ENCODE measurements at places on chromosomes 5 and 9. TPM values are rescaled to one million over a fixed set of nuclear protein-coding genes. Genes with fewer than 3 reads are reported as not detected.

Gene ENTPD2
- total RNA-seq = 14.7 TPM

Gene LMAN2
- 168 TPM for total RNA-seq

Gene MYMK
- not detected for total RNA-seq

Gene CDC20B
- not detected for total RNA-seq

Gene FBXW5
- total RNA-seq = 182 TPM

Gene FBXO38
- 31.7 TPM for total RNA-seq

Gene RNF130
- total RNA-seq = 24.4 TPM

Gene SPINK6
- total RNA-seq = not detected

Gene OR1J2
- total RNA-seq = not detected

Gene MTAP
- 18.2 TPM for total RNA-seq

Gene FOXD4L5
- total RNA-seq = 0.23 TPM

Gene CARTPT
- not detected for total RNA-seq

Gene DBH
- total RNA-seq = not detected

Gene HINT2
- total RNA-seq = 20.8 TPM

Gene RGMB
- 68.3 TPM for total RNA-seq

Gene PAX5
- total RNA-seq = 0.03 TPM

Gene SMIM33
- total RNA-seq = not detected

Gene NAIP
- 9.1 TPM for total RNA-seq

Gene DNAJC18
- total RNA-seq = 4.1 TPM

Gene SLC6A19
- total RNA-seq = not detected

Gene SYK
- total RNA-seq = 23.8 TPM

Gene NSG2
- not detected for total RNA-seq

Gene PCDHB7
- 1.1 TPM for total RNA-seq

Gene PAEP
- total RNA-seq = not detected

Gene OXCT1
- total RNA-seq = 21.4 TPM

Gene GRK6
- 56.7 TPM for total RNA-seq

Gene GZMA
- not detected for total RNA-seq

Gene IL33
- 10.1 TPM for total RNA-seq

Gene TLX3
- not detected for total RNA-seq

Gene TMEM171
- total RNA-seq = 1.5 TPM

Gene PCDHB9
- 0.38 TPM for total RNA-seq

Gene SPARC
- total RNA-seq = 209 TPM

Gene DCANP1
- total RNA-seq = not detected

Gene GABRA6
- not detected for total RNA-seq

Gene SNCAIP
- 0.88 TPM for total RNA-seq

Gene WNK2
- 38.4 TPM for total RNA-seq

Gene PKD2L2
- not detected for total RNA-seq

Gene TSLP
- total RNA-seq = 0.49 TPM

Gene NDUFAF2
- total RNA-seq = 13.3 TPM

Gene GLT6D1
- not detected for total RNA-seq

Gene C5orf63
- 1.5 TPM for total RNA-seq

Gene HMCN2
- total RNA-seq = 1.9 TPM

Gene IRX1
- total RNA-seq = 18.8 TPM

Gene PFN3
- not detected for total RNA-seq

Gene FSD1L
- 2.2 TPM for total RNA-seq

Gene PRR7
- 8.2 TPM for total RNA-seq

Gene EGFLAM
- total RNA-seq = 3.8 TPM

Gene PCDHGA9
- 5.7 TPM for total RNA-seq

Gene MARCOL
- total RNA-seq = not detected

Gene TLE1
- total RNA-seq = 42.2 TPM

Gene PCDHA1
- total RNA-seq = not detected

Gene FBN2
- 0.04 TPM for total RNA-seq

Gene MCIDAS
- total RNA-seq = not detected

Gene SPINK7
- 8.2 TPM for total RNA-seq

Gene TSSK1B
- 0.54 TPM for total RNA-seq

Gene NR5A1
- total RNA-seq = 0.15 TPM

Gene SLC36A3
- not detected for total RNA-seq

Gene ARHGEF37
- total RNA-seq = 50.6 TPM

Gene DMXL1
- total RNA-seq = 35.9 TPM

Data from lower leg skin (tissue), 4 donors.